ENCODE measurements at places on chromosomes 6 and 20.

DNA sequence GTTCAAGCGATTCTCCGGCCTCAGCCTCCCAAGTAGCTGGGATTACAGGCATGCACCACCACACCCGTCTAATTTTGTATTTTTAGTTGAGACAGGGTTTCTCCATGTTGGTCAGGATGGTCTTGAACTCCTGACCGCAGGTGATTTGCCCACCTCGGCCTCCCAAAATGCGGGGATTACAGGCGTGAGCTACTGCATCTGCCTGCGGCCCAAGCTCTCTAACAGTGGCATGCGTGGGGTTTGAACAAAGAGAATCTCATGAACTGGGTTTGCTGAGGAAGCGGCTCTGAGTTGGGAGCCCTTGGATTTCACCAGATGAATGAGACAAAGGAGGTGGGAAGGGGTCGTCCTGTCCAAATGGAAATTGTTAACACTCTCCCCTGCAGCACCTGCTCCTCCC is 33.2 kb upstream of the CD83 start:
- no peak for DNase-seq

- no peak for DNase-seq
Observed at GRCh38 chr20:44646023-44646640, 5.4 kb downstream of the ADA start.

GRCh38 chr20:59812286-59813125 is 120.9 kb downstream of the SYCP2 start:
- DNase-seq, result no peak

- DNase-seq, result no peak
Observed at GRCh38 chr6:160069459-160069858, 52.2 kb upstream of the SLC22A1 start.

DNA sequence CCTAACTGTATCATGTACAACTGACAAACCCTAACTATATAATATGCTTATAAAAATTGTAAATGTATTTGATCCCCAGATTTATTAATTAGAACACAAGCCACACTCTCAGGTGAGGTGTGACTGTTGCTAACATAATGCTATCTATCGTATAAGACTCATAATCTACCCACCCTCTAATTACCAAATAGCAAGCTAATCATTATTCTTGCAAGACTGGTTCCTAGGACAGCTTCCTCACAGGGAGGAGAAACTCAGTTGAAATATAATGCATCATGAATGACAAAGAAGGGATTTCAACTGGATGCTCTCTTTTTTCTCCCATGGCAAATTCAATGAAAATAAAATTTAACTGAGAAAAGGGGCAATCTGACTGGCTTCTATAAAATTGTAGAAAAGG is 35.4 kb downstream of the ELOVL4 start:
- no peak for DNase-seq

DNA sequence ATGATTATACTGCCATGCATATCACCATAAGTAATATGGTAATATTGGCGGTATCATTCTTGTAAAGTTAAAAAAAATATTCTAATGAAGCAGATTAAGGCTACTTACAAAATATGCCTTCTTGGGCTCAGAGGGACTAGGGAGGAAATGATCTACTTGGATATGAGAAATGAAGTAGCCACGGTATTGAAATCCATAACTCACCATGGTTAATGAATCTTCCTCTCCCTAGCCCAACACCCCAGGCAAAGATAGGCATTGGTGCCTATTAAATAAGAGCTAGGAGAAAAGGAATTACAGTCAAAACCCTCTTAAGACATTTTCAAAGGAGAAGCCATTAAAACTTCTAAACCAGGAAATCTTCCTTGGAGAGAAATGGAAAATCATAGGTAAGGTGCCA is 280.5 kb downstream of the TFAP2B start:
- no peak for DNase-seq

GRCh38 chr6:142035890-142036289 is 96.8 kb upstream of the GJE1 start:
- no peak for DNase-seq

DNA sequence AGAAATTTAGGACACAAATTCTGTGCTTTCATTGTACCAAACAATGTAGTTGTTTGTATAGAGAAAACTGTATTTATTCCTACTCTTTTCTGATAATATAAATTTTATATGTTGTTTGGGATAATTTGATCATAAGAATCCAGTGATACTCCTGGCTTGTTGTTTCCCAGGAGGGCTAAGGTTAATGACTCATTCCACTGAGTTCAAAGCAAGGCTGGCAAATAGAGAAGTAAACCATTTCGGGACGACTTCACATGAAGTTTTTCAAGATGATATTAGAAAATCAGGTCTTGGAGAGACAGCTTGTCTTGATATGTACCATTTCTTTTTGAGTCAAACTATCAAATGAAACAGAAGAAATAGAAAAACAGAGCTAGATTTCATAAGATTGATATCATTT is 326.1 kb upstream of the CNR1 start:
- no peak for DNase-seq

- no peak for DNase-seq
Observed at GRCh38 chr20:54474046-54474445, 1.3 kb upstream of the DOK5 start.

GRCh38 chr6:66396549-66396948 is 689.5 kb upstream of the EYS start:
- DNase-seq, result no peak
